ENCODE measurements at places on chromosomes 1 and 21. TPM values are rescaled to one million over a fixed set of nuclear protein-coding genes. Genes with fewer than 3 reads are reported as not detected.

Gene AK5
- total RNA-seq: 97.3 TPM

Gene TNFRSF25
- 11.4 TPM for total RNA-seq

Gene SOD1
- 302 TPM for total RNA-seq

Gene CFHR3
- not detected for total RNA-seq

Gene FCAMR
- total RNA-seq: not detected

Gene C1orf185
- total RNA-seq: not detected

Gene SEMA4A
- total RNA-seq: 1.8 TPM

Gene GBP3
- total RNA-seq: 7.9 TPM

Gene SRSF11
- total RNA-seq: 87.7 TPM

Gene COL8A2
- total RNA-seq: under 0.01 TPM

Gene ST6GALNAC3
- total RNA-seq: 28.0 TPM

Gene LCE2A
- not detected for total RNA-seq

Gene SPATA6
- 3.0 TPM for total RNA-seq

Gene BRINP2
- total RNA-seq: not detected

Gene STYXL2
- total RNA-seq: not detected

Gene PTGS2
- 12.7 TPM for total RNA-seq

Gene ACTRT2
- total RNA-seq: not detected

Gene KMO
- not detected for total RNA-seq

Gene SEC16B
- 1.5 TPM for total RNA-seq

Gene PLA2G2C
- total RNA-seq: not detected

Gene MFAP2
- total RNA-seq: 16.3 TPM

Gene MAD2L2
- total RNA-seq: 52.9 TPM

Gene KLHL17
- 4.1 TPM for total RNA-seq

Gene ZYG11A
- total RNA-seq: 0.65 TPM

Gene C1orf115
- total RNA-seq: 15.3 TPM

Gene MEX3A
- total RNA-seq: 5.8 TPM

Gene HUNK
- not detected for total RNA-seq

Gene CYP2J2
- 0.91 TPM for total RNA-seq

Gene TMEM125
- total RNA-seq: not detected

Gene INSRR
- not detected for total RNA-seq

Gene DCDC2B
- total RNA-seq: not detected

Gene CRP
- total RNA-seq: 0.32 TPM

Measured in epithelial cell of umbilical artery (primary cell).